Forelimb muscle (tissue), 1 donor: ENCODE measurements at places on chromosomes 6 and 20. TPM values are rescaled to one million over a fixed set of nuclear protein-coding genes. Genes with fewer than 3 reads are reported as not detected.

Gene CRIP3
- polyA plus RNA-seq, result 1.7 TPM

DNA sequence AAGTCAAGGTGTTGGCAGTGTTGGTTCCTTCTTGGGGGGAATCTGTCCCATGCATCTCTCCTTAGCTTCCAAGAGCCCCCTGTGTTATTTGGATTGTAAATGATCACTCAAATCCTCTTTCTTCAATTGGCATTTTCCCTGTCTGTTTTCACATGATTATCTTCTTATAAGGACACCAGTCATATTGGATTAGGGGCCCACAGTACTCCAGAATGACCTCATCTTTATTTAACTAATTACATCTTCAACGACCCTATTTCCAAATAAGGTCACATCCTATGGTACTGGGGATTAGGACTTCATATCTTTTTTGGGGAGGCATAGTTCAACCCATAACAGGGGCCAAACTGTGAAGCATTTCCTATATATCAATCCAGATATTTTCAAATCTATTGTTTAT is 57.3 kb downstream of the PTPRA start:
- no peak for DNase-seq

- DNase-seq, result no peak
Measured at GRCh38 chr20:11229772-11230171, 556.0 kb upstream of the JAG1 start.

GRCh38 chr6:80366714-80367113 is 260.2 kb downstream of the BCKDHB start:
- no peak for DNase-seq

Gene PRR18
- 1.1 TPM for polyA plus RNA-seq

Gene NR2E1
- polyA plus RNA-seq, result not detected

DNA sequence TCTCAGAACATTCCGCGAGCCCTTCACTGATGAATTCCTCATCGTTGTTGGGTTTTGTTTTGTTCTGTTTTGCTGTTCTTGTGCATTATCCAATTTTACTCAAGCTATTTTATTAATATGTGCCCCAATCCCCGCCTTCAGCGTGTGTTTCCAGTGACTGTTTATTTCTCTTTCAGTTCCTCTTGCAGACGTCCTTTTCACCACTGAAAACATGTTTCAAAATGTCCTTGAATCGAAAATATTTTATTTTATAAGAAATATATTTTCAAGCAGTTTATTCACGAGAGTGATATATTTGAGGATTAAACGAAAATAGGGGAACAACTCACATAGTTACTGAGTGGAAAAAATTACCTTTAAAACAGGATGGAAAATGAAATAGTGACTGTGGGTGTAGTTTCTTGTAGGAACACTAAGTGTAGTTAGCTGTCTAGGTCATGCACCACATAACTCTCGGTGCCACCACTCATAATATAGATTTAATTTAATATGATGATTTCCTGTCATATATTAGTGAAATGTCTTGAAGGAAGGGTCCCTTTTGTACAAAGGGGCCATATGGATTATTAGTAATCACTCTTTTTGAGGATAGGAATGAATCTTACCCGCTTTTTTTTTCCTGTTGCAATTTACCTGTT is 45.3 kb upstream of the HDDC2 start:
- DNase-seq, result no peak

DNA sequence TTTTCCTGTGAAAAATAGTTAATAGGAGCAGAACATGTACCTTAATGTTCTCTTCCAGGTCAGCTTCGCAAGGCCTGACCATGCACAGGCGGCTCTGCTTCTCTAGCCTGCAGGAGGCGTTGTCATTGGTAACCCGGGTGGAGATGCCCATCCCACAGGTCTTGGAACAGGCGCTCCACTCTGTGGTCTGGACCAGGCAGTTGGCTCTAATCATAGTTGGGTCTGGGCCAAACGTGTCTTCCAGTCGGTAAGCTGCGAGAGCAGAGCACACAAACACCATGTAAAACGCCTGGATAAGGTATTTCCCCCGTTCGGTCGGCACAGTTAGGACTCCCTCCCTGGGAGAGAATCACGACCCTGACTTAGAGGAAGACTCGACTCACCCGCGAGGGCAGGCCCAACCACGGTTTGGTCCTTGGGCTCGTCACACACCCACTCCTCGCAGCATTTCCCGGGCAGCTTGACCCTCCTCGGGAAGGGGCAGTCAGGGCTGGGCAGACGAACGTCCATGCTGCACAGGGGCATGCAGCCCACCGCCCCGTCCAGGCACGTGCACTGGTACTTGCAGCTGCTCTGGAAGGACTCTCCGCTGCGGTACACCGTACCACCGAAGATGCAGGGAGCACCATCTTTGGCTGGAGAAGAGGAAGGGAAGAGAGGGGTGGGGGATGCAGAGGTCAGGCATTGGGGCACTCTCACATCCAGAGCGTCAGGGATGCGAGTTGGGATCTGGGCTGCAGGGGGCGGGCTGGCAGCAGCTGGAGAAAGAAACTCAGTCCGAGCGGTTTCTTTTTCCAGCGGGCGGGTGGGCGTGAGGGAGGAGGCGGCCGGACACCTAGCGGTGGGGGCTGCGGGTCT is 1.0 kb downstream of the CCN2 start:
- no peak for DNase-seq

GRCh38 chr6:150925976-150926375 is 60.5 kb downstream of the MTHFD1L start:
- DNase-seq, result peak; percentile 80

DNA sequence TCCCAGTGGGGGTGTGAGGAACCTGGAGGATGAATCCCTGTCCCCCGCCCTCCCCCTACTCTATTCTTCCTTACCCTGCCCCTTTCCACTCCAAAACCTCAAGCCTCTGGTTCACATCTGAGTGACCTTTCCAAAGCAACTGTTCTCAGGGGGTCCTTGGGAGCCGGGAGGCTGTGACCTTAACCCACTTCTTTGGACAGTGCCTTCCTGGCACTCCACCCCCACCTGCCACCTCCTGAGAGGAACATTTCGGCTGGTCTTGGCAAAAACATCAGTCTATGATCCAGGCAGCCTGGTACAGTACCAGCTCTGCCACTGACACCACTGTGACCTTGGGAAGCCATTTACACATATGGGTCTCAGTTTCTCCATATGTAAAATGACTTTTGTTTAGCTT is 121.7 kb downstream of the MRPL14 start:
- DNase-seq, result no peak

DNA sequence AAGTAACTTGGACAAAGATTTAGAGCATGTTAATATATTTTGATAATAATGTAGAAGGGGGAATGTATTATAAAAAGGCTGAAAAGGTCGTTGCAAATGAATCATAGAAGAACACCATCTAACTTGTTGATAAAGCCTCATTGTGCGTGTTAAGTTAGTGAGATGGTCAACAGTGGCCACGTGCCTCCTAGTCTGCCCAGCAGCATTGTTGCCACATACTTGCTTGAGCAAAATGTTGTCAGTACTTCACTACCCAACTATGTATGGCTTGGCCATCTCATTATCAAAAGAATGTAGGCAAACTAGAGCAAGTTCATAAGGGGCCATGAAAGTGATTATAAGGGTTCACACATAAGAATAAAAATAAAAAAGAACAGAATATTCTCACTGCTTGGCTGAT is 84.6 kb downstream of the PHACTR1 start:
- no peak for DNase-seq

Gene LGSN
- polyA plus RNA-seq, result not detected

- no peak for DNase-seq
Measured at GRCh38 chr20:2109425-2110210, 8.0 kb downstream of the STK35 start.

DNA sequence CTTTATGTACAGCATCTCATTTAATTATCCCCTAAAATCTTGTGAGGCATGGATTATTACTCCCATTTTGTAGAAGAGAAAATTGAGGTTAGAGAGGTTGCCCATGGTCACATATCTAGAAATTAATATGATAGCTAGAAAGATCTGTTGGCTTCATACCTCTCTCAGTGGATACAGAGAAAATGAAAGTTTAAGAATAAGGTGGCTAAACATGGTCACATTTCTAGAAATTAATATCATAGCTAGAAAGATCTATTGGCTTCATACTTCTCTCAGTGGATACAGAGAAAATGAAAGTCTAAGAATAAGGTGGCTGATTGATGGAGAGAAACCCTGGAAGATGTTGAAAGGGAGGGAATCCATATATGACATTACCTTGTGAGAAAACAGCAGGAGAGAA is 260.7 kb upstream of the MAN1A1 start:
- DNase-seq, result no peak

DNA sequence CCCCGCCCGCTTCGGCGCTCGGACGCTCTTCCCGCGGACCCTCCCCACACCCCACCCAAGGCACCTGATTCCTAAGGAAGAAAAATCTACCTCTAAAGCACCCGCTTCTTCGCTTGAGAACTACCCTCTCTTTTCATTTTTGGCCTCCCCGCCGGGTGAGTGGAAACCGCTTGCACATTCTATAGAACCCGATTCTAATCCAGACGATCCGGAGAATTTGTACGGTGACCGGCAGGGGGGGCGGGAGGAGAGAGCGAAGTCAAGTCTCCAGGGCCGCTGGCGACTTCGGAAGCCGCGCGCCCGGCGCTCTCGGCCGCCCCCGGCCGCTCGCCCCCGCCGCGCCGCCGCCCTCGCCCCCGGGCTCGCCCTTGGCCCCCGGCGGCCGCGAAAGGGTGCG is at the start of gene RBM24:
TSS of gene RBM24 (plus strand) at position 262 of the 397 bp plus-strand sequence. CDS start 221 bp downstream, outside the sequence.
- no peak for DNase-seq

- DNase-seq, result no peak
Measured at GRCh38 chr6:166052837-166053236, 114.8 kb downstream of the TBXT start.

DNA sequence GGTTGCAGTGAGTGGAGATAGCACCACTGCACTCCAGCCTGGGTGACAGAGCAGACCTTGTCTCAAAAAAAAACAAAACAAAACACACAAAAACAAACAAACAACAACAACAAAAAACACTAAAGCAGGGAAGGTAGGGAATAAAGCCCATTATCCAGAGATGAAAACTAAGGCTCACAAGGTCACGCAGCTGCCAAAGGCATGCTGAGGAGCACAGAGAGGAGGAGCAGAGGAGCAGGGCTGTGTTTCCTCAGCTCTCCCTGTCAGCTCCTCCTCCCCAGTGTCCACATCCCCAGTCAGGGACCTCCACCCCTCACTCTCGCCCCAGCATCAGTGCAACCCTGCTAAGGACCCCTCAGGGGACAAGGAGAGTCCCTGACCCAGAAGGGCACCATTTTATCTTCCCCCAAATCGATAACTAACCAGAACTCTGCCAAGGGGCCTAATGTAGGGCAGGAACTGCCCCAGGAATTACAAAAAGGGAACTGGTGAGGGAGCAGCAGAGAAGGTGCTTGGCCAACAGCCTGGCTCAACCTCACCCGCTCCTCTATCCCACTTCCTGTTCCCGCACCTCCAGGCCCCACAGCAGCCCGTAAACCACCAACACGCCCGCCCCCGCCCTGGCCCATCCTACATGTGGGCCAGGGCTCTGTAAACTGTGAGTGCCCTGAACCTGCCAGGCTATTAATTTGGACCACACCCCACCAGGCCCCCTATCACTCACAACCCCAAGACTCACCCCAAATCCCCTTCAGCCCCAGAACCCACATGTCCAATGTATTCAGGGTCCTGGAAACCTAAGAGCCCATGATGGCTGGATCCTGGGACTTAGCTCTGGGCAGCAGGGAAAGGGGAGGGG is 9.0 kb downstream of the TEAD3 start:
- no peak for DNase-seq

DNA sequence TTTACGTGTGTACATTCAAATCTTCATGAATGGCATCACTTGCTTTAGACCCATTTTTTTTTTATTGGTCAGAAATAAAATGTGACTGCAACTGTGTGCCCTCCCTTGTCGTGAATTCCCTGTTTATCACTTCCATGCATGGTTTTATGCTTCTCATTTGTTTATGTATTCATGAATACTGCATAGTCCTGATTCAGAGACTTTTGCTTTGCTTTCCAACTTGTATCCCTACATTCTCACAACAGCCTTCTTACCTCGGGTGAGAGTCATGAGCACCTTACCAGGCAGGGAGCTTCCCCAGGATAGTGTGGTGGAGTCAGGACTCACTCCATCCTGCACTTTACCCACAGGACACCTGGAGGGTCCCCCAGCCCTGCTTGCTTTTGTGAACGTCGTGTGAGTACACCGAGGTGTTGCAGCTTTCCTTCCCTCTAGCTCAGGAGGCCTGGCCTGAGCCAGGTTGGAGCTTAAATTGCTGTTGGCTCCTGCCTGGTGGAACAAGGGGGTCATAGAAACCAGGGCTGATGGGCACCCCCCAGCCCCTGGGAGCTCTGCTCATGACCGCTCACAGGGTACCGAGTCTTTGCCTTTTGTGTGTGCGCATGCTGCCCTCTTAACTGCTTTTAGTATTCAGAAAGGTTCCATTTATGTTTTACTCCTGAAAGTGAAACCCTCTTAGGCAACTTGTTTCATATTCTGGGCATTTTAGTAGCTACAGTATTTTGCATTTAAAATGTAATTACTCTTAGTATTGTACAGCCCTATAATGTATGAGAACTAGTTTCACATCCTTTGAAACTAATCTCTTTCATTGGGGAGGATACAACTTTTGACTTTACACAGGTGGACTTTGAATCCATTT is 66.0 kb downstream of the CDS2 start:
- no peak for DNase-seq

Gene EFHC1
- 17.0 TPM for polyA plus RNA-seq

DNA sequence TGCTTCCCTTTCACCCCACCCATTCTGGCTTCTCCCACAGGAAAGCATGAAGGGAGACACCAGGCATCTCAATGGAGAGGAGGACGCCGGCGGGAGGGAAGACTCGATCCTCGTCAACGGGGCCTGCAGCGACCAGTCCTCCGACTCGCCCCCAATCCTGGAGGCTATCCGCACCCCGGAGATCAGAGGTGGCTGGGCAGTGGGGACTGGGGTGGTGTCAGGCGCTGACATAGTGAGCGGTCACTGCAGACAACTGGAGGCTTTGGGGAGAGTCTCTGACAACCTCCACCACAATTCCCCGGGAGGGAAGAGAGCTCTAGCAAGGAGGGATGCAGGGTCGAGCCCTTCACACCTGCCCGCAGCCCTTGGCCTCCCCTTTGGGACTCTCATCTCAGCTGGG is 18.1 kb downstream of the DNMT3B start:
- no peak for DNase-seq

DNA sequence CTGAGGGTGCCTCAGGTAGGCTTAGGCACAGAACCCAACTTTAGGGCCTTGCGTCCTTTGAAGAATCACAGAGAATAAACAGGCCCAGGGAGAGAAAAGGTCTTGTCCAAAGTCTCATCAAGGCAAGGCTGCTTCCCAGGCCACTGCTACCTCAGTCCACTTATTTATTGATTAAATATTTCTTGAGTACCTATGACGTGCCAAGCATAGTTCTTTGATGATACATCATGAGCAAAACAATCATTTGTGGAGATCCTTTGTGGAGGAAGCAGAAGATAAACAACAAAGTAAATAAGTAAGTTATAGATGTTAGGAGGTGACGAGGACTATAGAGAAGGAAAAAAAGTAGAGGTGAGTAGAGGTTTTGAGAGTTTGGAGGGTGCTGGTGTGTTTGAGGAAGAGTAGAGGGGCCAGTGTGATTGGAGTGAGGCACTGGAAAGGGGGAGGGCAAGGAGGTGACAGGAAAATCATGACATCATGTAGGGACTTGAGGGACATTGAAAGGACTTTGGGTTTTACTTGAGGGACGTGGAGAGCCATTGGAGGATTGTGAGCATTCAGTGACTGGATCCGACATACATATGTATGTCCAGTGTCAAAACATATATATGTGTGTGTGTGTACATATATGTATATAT is 14.1 kb upstream of the CHMP4B start:
- DNase-seq, result no peak

GRCh38 chr6:56282391-56282790 is 35.0 kb upstream of the COL21A1 start:
- DNase-seq, result no peak

GRCh38 chr6:38997128-38997761 is 51.3 kb upstream of the GLP1R start:
- no peak for DNase-seq
